ENCODE measurements at places on chromosomes 1 and 21.
A peak's percentile ranks its signal among the peaks of the same experiment; 100 is the strongest.

GRCh38 chr1:156126630-156127534, 12.4 kb downstream of the LMNA start:
- no peak for DNase-seq

GRCh38 chr21:28437061-28437460, 555.6 kb downstream of the LTN1 start:
- DNase-seq = no peak

- DNase-seq = no peak
These were observed 695.4 kb downstream of the BRINP3 start for GRCh38 chr1:189782295-189782694.

DNA sequence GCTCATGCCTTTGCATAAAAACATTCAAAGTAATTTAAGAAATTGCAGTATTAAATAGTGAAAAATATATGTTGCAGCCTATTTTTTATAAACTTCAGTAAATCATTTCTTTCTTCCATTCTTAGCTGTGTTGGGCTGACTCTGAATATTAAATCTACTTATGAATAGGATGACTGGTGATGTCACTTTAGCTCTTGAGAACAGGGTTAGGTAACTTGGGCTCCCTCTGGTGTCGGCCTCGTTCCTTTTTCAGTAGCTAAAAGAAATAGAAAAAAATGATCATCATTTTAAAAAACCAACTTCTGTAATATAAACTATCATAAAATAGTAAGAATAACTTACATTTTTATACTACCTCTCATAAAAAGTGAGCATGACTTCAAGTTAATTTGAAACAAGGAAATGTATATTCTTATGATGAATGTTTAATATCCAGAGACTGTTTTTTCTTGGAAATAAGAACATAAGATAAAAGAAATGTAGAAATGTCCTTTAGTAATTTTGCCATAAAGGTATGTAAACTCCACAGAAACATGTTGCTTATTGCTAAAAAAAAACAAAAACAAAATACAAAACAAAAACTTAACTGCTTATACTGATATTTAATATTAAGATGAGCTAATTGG, 26.8 kb upstream of the NCAM2 start:
- DNase-seq = no peak

- DNase-seq = peak; percentile 15
These were observed 18.7 kb downstream of the SLC19A1 start for GRCh38 chr21:45523411-45524101.

DNA sequence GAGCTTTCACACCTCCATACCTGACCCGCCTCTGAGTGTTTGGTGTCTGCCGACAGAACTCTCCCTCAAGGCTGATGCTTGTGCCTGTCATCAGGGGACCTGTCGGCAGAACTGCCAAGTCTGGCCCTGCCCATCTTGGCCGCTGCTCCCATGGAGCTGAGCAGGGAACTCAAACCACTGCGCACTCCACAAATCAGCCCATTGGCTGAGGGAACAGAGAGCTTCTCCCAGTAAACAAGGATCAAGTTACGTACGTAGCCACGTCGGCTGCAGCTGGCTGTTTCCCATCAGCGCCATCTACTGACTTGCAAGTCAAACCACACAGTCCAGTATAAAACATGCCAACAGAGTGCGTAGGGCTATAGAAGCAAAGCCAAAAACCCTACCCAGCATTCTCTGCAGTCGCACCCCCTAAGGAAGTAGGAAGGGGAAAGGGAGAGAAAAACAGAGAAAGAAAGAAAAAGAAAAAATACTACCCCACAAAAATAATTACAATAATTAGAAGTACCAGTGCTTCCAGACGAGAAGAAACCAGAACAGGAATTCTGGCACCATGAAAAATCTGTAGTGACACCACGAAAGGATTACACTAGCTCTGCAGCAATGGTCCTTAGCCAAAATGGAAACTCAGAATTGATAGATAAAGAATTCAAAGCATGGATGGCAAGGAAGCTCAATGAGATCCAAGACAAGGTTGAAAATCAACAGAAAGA, 13.1 kb downstream of the KRTAP13-1 start:
- peak; percentile 42 for DNase-seq
